ENCODE measurements at places on chromosomes 5 and 9. TPM values are rescaled to one million over a fixed set of nuclear protein-coding genes. Genes with fewer than 3 reads are reported as not detected.

- no peaks in the 10 kb centered on the region for H3K36me3 ChIP-seq
- no peak for DNase-seq
- H3K4me1 ChIP-seq = no peaks in the 10 kb centered on the region
Observed at GRCh38 chr9:110821064-110821463, 152.5 kb downstream of the MUSK start.

- H3K36me3 ChIP-seq = peaks cover 3% of the 10 kb centered on the region
- peaks cover 61% of the 10 kb centered on the region for H3K27me3 ChIP-seq
- no peak overlapping the region for H3K27ac ChIP-seq
- H3K4me3 ChIP-seq = no peak overlapping the region
Observed at GRCh38 chr9:126148994-126149393, 177.6 kb upstream of the MVB12B start.

IL3 gene
- not detected for total RNA-seq

- peaks cover 3% of the 10 kb centered on the region for H3K4me1 ChIP-seq
- no peak for DNase-seq
- H3K36me3 ChIP-seq = no peaks in the 10 kb centered on the region
- H3K4me3 ChIP-seq = peak overlapping the region; percentile 52
- H3K27ac ChIP-seq = no peak overlapping the region
- peaks cover 21% of the 10 kb centered on the region for H3K27me3 ChIP-seq
Observed at GRCh38 chr9:87885484-87886189, 3.0 kb downstream of the SPATA31E1 start.

- no peak overlapping the region for H3K4me3 ChIP-seq
- H3K27me3 ChIP-seq = no peaks in the 10 kb centered on the region
- H3K4me1 ChIP-seq = peaks cover 2% of the 10 kb centered on the region
- no peaks in the 10 kb centered on the region for H3K36me3 ChIP-seq
- no peak for DNase-seq
- H3K27ac ChIP-seq = no peak overlapping the region
Observed at GRCh38 chr9:129102791-129103594, 7.6 kb downstream of the CRAT start.

DNA sequence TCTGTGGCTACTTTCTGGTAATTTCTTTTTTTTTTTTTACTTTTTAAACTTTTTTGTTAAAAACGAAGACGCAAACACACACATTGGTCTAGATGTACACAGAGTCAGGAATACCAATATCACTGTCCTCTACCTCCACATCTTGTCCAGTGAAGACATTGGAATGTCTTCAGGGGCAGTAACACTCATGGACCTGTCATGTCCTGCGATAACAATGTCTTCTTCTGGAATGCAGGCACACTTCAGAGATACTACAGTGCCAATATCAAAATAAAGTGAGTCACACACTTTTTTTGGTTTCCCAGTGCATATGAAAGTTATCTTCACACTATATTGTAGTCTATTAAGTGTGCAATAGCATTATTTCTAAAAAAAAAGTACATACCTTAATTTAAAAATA, 175.9 kb downstream of the ARRDC3 start:
- H3K4me3 ChIP-seq = no peak overlapping the region
- H3K4me1 ChIP-seq = no peaks in the 10 kb centered on the region
- H3K36me3 ChIP-seq = no peaks in the 10 kb centered on the region

DNA sequence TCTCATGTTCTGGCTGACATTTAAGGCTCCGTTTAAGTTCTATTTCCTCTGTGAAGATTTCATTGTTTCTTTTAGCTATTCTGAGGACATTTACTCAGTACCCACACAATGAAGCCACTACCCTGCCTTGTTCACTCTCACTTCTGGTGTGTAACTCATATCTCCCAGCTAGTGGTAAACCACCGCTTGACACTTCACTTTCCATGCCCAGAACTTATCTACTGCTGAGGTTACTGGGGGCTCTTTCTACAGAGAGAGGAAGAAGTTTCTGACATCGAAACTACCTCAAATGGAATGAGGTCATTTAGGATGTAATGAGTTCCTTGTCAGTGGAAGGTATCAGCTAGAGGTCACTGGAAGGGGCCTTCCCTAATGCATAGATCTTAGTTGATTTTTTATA, 501.5 kb downstream of the DMAC1 start:
- no peak overlapping the region for H3K4me3 ChIP-seq
- DNase-seq = no peak
- H3K27me3 ChIP-seq = peaks cover 18% of the 10 kb centered on the region
- H3K4me1 ChIP-seq = peaks cover 4% of the 10 kb centered on the region

GABRA6 gene
- not detected for total RNA-seq

TGFBI gene
- 8.6 TPM for total RNA-seq

DNA sequence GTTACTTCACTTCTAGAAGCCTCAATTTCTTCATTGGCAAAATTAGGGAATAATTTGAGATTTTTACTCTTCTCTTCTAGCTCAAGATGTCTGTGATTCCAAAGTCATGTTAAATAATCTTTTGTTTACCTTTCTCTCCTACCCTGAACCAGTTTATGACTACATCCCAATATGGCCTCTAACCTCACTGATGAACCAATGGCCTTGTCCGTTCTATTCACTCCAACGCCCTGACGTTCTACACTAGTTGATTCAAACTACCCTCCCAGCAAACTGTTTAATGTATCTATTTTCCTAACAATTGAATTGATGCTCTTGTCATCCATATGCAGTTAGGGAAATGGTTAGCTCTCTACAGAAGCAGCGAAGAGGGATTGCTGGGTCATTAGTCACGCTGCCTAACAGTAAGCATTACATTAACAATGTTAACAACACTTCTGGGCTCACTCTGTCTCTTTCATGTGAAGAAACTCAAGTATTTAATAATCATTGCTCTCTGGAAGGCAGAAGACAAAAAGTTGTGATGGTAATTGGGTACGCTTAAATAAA, 38.0 kb downstream of the RAPGEF1 start:
- no peaks in the 10 kb centered on the region for H3K36me3 ChIP-seq
- peaks cover 71% of the 10 kb centered on the region for H3K4me1 ChIP-seq
- no peak overlapping the region for H3K4me3 ChIP-seq
- H3K27ac ChIP-seq = no peak overlapping the region
- no peak for DNase-seq

DNA sequence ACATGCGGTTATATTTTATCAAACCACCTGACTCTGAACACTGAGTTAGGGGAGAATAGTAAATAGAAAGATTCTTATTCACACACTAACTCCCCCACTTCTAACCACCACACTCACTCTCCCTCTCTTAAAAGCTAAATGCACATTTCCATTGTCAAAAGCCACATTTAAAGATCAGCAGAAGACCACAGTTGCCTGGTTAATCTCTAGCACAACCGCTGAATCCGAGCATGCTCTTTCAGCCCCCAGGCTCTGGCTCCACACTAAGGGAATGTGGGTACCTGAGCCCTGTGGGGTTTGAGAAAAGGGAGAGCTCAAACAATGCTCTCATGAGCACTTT, 35.7 kb downstream of the PFDN1 start:
- H3K27me3 ChIP-seq = no peaks in the 10 kb centered on the region
- H3K27ac ChIP-seq = peak overlapping the region; percentile 76
- peaks cover 32% of the 10 kb centered on the region for H3K4me1 ChIP-seq
- peak overlapping the region; percentile 36 for H3K4me3 ChIP-seq
- no peak for DNase-seq

FOXD4L6 gene
- total RNA-seq = not detected

DNA sequence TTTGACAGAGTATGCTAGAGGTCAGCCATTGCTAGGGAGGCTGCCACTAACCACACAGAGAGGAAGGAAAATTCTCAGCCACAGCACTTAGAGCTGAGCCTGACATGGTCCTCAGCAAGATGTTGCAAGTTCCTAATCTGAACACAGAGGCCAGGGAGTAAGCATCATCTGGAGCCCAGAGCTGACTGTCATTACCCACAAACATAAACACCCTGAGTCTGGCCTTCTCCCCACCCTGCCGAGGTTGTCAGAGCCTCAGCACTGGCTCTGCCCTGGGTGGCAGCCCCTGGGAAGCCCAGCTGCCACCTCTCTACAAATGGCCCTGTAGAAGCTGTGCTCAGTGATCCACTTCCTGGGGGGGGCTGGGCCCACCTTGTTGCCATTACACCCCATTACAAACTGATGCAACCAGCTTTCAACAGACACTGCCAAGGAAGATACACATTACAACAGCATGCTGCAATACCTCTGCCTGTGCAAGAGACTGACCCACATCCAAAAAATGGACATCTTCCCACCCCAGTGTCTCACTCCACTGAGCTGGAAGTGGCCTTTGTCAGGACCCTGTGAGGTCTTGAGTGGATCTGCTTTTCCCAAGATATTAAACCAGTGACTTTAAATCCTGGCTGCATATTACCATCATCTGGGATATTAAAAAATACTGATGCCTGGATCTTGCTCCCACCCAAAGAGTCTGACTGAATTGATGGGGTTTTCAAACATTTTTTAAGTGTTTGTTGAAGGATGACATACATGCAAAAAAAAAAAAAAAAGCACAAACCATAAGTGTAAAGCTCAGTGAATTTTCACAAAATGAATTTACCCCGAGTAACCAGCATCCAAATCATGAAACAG, 33.0 kb downstream of the IRF1 start:
- peaks cover 8% of the 10 kb centered on the region for H3K36me3 ChIP-seq
- peaks cover 78% of the 10 kb centered on the region for H3K4me1 ChIP-seq
- H3K27ac ChIP-seq = peak overlapping the region; percentile 100
- no peak for DNase-seq
- no peaks in the 10 kb centered on the region for H3K27me3 ChIP-seq
- H3K4me3 ChIP-seq = peak overlapping the region; percentile 86

FOXD4 gene
- not detected for total RNA-seq

GRCh38 chr5:146193285-146193684, 10.1 kb upstream of the RBM27 start:
- no peak overlapping the region for H3K27ac ChIP-seq
- H3K27me3 ChIP-seq = peaks cover 9% of the 10 kb centered on the region
- DNase-seq = no peak
- H3K4me1 ChIP-seq = no peaks in the 10 kb centered on the region

- no peaks in the 10 kb centered on the region for H3K4me1 ChIP-seq
- DNase-seq = no peak
- H3K27me3 ChIP-seq = no peaks in the 10 kb centered on the region
- H3K36me3 ChIP-seq = peaks cover 10% of the 10 kb centered on the region
- H3K4me3 ChIP-seq = no peak overlapping the region
- no peak overlapping the region for H3K27ac ChIP-seq
Observed at GRCh38 chr5:36215910-36216309, 25.8 kb downstream of the NADK2 start.

DNA sequence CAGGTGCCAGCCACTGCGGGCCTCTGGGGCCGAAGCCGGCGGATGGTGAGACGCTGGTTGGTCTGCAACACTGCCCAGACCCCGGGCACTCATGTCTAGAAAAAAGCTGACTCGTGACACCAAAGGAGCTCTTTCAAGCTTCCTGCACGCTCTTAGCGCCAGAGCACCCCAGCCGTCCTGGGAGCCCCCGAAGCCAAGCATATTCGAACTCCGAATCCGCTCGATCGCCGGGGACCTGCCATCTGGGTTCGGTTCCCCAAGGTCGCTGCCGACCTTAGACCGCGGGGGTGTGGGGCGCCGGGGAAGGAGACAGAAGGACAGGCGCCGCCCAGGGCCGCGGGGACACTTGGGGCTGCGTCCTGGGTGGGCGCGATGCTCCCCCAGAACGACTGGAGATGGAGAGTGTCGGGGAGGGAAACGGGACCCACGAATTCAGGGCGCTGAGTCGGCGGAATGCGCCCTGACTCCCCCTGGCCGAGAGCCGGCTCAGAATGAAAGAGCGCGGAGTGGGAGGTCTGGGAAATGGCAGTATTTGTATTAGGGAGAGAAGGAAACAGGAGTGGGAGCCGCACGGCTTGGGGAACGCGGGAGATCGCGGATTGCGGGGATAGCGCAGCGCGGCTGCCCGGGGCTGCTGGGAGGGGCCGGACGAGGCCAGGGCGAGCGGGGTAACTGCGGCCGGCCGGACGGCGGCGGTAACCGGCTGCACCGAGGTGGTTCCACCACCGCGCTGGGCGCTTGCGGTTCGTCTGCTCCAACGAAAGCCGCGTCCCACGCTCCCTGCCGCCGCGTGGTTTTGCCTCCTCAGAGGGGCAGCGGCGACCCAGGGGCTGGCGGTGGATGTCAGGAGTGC, 20.1 kb upstream of the MARCHF6 start:
- peaks cover 13% of the 10 kb centered on the region for H3K36me3 ChIP-seq
- peaks cover 17% of the 10 kb centered on the region for H3K4me1 ChIP-seq
- H3K27me3 ChIP-seq = peaks cover 50% of the 10 kb centered on the region
- H3K4me3 ChIP-seq = peak overlapping the region; percentile 89
- H3K27ac ChIP-seq = peak overlapping the region; percentile 60

DNA sequence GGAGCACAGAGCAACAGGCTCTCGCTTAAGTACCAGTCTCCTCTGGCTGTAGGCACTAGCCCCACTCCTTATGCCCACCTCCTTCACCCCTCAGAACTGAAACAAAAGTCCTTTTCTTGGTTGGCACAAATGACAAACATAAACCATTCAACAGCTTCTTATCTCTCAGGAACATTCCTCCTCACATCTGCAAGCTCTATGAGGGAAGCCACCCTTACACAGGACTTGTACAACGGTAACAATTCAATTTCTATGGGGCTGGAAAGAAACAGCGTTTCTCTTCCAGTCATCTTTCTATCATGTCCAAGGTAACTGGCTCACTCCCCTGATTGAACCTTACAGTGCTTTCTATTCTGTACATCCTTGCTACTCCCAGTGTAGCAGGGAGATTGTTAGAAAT, 74.1 kb downstream of the CSF2 start:
- no peaks in the 10 kb centered on the region for H3K36me3 ChIP-seq
- no peak for DNase-seq
- H3K27ac ChIP-seq = no peak overlapping the region
- H3K4me3 ChIP-seq = no peak overlapping the region
- H3K4me1 ChIP-seq = no peaks in the 10 kb centered on the region

- H3K27me3 ChIP-seq = no peaks in the 10 kb centered on the region
- peaks cover 2% of the 10 kb centered on the region for H3K36me3 ChIP-seq
- H3K4me1 ChIP-seq = peaks cover 26% of the 10 kb centered on the region
- peak; percentile 32 for DNase-seq
Observed at GRCh38 chr5:81750308-81751008, 439 bp downstream of the SSBP2 start.

DDX31 gene
- 15.5 TPM for total RNA-seq

DNA sequence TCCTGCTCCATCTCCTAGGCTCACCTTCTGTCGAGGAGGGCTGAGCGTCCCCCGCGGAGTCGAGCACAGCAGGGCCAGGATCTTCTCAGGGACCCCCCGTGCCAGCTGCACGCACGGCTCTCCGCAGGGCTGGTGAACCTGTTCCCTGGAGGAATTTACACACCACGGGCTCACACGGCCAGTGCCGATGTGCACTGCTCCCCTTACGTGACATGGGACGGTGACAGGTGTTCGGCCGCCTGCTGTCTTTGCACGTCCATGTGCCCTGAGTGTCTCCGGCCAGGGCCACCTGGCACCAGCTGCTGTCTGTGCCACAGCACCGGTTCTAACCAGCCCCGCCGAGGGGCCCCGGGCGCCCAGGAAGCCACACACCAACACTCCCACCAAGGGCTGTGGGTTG, 8.7 kb upstream of the AGPAT2 start:
- DNase-seq = no peak
- no peak overlapping the region for H3K4me3 ChIP-seq
- peaks cover 2% of the 10 kb centered on the region for H3K4me1 ChIP-seq

- H3K27ac ChIP-seq = no peak overlapping the region
- no peak overlapping the region for H3K4me3 ChIP-seq
- no peaks in the 10 kb centered on the region for H3K4me1 ChIP-seq
- DNase-seq = no peak
- H3K36me3 ChIP-seq = peaks cover 3% of the 10 kb centered on the region
- peaks cover 7% of the 10 kb centered on the region for H3K27me3 ChIP-seq
Observed at GRCh38 chr5:153498516-153498915, 8.0 kb downstream of the GRIA1 start.

Measured in T-helper 17 cell (primary cell).